Fibroblast of lung (primary cell): ENCODE measurements at places on chromosomes 1 and 21. TPM values are rescaled to one million over a fixed set of nuclear protein-coding genes. Genes with fewer than 3 reads are reported as not detected.

GRCh38 chr1:153365696-153366095 is 8.0 kb downstream of the S100A9 start:
- peaks cover 9% of the 10 kb centered on the region for H3K27me3 ChIP-seq
- no peak overlapping the region for H3K4me3 ChIP-seq
- H3K27ac ChIP-seq, result no peak overlapping the region
- H3K36me3 ChIP-seq, result no peaks in the 10 kb centered on the region

DNA sequence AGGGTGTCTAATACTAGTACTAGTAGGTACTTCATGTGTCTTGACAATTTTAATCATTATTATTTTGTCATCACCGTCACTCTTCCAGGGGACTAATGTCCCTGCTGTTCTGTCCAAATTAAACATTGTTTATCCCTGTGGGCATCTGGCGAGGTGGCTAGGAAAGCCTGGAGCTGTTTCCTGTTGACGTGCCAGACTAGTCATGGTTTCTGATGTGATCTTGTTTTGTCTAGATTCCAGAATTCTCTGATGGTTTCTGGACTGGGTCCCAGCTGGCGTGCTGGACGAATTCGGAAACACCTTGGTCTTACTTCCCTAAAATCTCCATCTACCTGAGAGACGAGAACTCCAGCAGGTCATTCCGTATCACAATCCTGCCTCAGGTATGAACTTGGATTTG is 66.1 kb upstream of the FAM3B start:
- H3K36me3 ChIP-seq, result no peaks in the 10 kb centered on the region
- no peak overlapping the region for H3K4me3 ChIP-seq
- peak overlapping the region; percentile 27 for H3K27ac ChIP-seq
- H3K27me3 ChIP-seq, result no peaks in the 10 kb centered on the region

GRCh38 chr1:147316968-147317367 is 74.5 kb downstream of the CHD1L start:
- no peaks in the 10 kb centered on the region for H3K27me3 ChIP-seq
- no peak overlapping the region for H3K27ac ChIP-seq
- no peak for DNase-seq
- H3K36me3 ChIP-seq, result no peaks in the 10 kb centered on the region

GRCh38 chr1:39036678-39037077 is 10.5 kb downstream of the NDUFS5 start:
- H3K27ac ChIP-seq, result no peak overlapping the region
- peaks cover 7% of the 10 kb centered on the region for H3K36me3 ChIP-seq
- no peak for DNase-seq
- H3K4me1 ChIP-seq, result no peaks in the 10 kb centered on the region
- no peaks in the 10 kb centered on the region for H3K27me3 ChIP-seq

DNA sequence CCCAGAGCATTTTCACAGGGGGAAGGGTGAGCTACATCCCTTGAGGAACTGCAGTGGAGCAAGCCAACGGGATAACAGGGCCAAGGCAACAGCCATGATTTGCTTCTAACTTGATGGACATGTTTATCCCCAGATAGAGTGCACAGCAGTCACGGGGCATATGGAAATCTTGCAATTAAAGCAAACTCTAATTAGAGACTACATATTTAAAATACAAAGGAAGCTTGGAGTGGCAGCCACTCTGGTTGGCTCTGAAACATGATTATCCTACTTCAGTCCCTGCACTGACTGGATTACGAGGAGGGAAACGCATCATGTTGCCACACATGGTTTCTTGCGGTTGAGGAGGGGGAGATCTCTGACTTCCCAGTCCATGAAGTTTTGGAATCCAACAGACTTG is 60.8 kb downstream of the BEND5 start:
- no peak for DNase-seq
- H3K27me3 ChIP-seq, result no peaks in the 10 kb centered on the region
- no peak overlapping the region for H3K27ac ChIP-seq
- no peaks in the 10 kb centered on the region for H3K36me3 ChIP-seq
- no peak overlapping the region for H3K4me3 ChIP-seq

DNA sequence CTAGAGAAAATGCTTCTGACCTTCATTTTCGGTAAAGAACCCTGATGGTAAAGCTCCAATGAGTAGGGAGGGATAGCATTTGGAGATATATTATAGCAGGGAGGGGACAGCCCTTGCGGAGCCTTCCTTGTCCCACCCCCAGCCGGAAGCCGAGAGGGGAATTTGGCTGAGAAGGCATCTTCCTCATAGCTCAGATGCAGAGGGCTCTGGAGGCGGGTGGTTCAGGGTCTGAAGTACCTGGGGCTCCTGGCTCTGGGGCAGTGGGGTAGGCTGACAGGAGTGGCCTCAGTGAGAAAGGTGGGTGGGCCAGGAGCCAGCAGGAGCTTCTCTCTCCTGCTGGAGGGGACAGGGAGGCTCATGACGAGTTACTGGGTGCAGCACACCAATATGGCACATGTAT is 88.0 kb upstream of the IFFO2 start:
- no peaks in the 10 kb centered on the region for H3K36me3 ChIP-seq
- no peaks in the 10 kb centered on the region for H3K4me1 ChIP-seq
- DNase-seq, result no peak

DNA sequence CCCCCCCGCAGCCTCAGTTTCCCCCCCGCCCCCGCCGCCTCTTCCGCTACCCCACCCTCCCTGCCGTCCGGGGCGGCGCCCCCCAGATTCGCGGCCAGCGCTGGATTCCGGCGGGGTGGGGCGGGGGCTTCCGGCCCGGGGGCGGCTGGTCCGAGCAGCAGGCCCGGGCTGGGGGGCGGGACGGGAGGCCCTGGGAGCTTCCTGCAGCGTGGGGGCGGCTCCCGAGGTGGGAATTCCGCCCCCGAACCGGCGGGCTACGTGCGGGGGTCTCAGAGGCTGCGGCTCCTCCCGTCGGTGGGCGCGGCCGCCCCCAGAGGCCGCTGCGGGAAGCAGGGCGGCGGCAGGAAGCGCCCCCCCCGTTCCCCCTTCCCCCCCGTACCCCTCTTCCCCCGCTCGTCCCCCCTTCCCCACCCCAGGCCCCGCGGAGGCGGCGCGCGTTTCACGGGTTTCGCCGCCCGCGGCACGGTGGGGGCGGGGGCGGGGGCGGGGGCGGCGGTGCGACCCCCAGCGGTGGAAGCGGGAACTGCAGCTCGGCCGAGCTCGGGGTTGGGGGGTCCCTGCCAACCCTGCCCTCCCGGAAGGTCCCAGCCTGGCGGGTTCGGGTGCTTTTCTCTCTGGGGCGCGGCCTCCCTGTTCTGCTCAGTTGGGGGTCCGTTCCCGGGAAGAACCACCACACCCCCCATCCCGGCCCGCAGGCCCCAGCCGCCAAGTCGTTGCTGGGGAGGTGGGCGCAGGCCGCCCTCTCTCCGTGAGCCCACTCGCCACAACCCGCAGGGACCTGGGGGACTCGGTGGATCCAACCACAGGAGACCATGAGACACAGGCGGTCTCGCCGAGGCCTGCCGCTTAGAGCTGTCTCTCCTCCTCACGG is 76.3 kb downstream of the MORN1 start:
- H3K27me3 ChIP-seq, result no peaks in the 10 kb centered on the region

GRCh38 chr1:119438761-119439160 is 23.8 kb downstream of the HSD3B2 start:
- no peaks in the 10 kb centered on the region for H3K27me3 ChIP-seq
- no peak for DNase-seq
- H3K36me3 ChIP-seq, result no peaks in the 10 kb centered on the region
- no peaks in the 10 kb centered on the region for H3K4me1 ChIP-seq
- H3K4me3 ChIP-seq, result no peak overlapping the region
- no peak overlapping the region for H3K27ac ChIP-seq

GRCh38 chr1:192592981-192593708 is 17.6 kb downstream of the RGS1 start:
- no peaks in the 10 kb centered on the region for H3K36me3 ChIP-seq
- H3K4me1 ChIP-seq, result no peaks in the 10 kb centered on the region
- no peak overlapping the region for H3K4me3 ChIP-seq
- H3K27ac ChIP-seq, result no peak overlapping the region
- DNase-seq, result peak; percentile 41

The DNAH14 gene
- 16.7 and 19.7 TPM in 2 replicates for total RNA-seq

The MATN1 gene
- 0.26 TPM in 1 of 2 replicates, not detected in the other for total RNA-seq

The CFHR3 gene
- total RNA-seq, result 0.17 and 0.26 TPM in 2 replicates
